ENCODE measurements at places on chromosomes 4 and X.

DNA sequence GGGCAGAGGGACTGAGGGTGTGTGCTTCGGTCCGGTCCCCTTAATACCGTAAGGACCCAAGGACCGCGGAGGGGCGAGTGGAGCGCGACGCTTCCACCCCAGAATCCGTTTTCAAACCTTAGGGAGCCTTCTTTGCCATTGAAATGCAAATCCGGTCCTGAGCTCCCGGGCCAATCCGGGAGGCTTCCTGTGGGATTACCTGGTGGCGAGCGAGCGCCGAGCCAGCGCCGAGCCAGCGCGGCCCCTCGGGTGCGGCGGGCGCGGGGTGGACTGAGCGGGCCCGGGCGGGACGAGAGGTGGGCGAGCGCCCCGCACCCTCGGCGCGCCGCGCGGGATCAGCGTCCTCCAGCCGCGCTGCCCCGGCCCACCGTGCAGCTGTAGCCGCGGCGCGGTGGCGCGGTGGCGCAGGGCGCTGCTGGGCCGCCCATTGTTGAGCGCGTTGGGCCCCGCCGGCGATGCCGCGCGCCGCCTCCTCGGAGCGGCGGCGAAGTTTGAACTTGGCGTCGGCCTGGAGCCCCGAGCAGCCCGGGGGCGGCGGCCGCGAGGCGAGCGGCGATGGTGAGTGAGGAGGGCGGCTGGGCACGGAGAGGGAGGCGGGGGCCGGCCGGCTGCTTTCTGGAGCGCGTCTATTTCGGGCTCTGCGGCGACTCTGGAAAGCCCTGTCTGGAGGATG, 208.7 kb downstream of the SOWAHB start:
- DNase-seq: peak; percentile 84

DNA sequence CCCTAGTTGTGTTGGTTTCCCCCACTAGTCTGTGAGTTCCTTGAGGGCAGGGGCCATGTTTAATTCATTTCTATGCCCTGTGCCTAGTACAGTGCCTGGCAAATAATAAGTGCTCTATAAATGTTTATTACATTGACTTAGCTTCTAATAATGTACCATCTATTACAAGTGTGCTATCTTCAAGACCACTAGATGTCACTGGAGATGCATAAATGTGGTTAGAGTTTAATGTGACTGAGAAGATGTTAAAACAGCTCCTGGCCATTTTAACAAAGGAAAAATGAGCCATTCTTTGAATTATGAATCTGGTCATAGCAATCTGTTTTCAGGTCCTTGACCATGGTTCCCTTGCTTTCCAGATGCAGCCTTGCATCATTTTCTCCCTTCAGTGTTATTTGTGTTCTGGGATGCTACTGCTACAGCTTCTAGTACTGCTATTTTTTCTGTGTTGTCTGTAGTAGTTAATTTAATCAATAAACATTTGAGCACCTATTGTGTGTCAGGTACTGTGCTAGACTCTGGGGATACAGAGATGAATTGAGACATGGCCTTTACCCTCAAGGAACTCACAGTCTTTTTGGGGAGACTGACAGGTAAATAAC, 43.2 kb downstream of the SLC9A6 start:
- DNase-seq: peak; percentile 73

GRCh38 chr4:8319731-8320385, 50.3 kb downstream of the HTRA3 start:
- DNase-seq: no peak

GRCh38 chr4:4849106-4849505, 10.4 kb upstream of the MSX1 start:
- no peak for DNase-seq

GRCh38 chr4:4428966-4429875, 42.3 kb downstream of the NSG1 start:
- no peak for DNase-seq

DNA sequence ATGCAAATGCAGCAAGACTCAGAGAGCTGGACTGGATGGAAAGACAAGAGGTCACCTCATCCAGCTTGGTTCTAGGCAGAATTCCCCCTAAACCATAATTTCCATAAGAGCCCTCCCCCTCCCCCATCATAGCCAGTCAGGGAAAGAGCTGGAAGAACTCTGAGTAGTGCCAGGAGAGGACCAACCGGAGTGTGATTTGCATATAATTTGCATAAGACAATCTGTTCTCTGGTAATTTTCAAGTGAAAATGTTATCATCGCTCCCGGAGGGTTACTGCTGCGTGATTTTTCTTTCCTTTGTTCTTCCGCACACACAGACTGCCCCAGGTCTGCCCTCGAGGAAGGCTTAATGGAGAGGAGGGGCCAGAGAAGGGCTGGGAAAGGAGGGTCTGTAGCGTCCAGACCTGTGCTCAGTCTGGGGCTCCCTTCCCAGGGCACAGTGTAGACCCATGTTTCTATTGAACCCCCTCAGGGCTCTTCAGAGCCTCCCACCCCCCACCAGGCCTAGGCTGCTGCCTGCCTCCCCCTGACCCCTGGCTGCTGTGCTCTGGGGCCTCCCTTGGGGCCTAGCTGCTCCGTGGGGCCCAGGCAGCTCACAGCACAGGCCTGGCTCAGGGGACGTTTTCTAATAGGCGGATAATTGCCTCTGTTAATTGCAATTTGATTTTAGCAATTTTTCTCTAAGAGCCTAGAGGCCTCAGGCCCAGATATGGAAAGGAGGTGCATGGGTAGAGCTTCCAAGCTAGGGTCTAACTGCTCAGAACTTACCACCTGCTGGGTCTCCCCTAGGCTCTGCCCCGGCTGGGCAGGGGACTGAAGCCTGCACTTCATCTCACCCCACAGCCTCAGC, 90.4 kb upstream of the PJA1 start:
- peak; percentile 35 for DNase-seq

DNA sequence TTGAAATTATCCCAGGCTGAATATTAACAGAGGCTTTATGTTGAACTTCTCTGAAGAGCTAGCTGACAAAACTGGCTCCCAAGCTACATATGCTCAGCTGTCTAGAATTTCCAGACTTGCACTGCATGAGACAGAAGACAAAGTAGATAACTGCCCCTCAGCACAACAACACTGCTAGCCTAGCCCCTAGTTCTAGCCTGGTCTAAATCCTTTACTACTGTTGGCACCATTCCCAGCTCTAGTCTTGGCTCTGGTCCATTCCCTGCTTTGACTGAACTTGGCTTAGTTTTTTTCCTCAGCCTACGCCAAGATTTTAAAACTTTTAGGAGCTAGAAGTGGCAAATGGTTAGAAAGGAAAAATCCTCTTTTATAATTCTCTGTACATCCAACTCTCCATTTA, 7.6 kb upstream of the OPHN1 start:
- DNase-seq: peak; percentile 74

DNA sequence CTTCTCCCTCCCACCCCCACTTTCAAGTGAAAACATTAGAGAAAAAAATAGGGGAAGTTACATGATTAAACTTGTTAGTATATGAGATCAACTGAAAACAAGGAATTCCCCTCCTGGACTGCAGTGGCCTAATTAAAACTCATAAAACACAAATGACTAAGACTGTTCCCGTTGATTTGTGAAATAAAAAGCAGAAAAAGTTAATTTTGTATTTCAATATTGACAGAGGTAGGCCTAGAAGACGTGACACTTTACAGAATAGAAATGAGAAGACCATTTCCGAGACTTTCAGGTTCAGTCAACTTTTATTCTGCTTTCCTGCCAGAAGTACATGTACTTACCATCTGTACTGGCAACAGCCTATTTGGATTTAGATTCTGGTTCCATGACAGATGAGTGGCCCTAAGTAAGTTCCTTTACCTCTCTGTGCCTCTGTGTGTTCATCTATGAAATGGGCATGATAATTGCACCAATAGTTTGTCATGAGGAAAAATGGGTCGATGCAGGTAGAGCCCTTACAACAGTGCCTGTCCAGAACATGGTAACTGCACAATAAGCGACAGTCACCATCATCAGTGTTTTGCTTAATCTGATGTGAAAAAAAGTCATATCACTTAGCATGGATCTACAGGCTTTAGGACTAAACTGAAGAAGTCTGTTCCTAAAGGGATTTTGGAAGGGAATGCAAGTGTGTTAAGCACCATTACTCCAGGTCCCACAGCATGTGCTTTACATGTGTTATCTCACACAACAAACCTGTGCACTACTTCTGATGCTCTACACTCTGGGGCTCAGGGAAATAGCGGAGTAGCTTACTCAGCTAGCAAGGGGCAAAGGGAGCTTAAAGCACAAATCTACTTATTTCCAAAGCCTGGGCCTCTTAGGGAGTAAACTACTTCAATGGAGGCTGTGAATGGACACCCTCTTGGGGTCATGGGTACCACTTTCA, 562.3 kb upstream of the DIPK2B start:
- DNase-seq: no peak

DNA sequence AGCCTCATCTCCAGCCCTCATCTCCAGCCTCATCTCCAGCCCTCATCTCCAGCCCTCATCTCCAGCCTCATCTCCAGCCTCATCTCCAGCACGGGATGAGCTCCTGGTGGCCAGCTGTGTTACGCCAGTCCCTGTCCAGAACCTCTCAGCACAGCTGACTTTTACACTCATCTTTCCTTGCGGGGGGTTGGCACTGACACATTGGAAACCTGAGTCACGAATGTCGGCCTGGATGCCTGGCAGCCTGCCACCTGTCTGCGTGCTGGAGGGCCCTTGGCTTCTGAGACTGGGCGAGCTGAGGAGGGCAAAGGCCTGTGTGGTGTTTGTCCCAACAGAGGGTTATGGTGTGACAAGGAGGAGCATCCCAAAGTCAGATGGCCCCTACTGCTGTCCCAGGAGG, 66.1 kb upstream of the HGFAC start:
- DNase-seq: no peak

DNA sequence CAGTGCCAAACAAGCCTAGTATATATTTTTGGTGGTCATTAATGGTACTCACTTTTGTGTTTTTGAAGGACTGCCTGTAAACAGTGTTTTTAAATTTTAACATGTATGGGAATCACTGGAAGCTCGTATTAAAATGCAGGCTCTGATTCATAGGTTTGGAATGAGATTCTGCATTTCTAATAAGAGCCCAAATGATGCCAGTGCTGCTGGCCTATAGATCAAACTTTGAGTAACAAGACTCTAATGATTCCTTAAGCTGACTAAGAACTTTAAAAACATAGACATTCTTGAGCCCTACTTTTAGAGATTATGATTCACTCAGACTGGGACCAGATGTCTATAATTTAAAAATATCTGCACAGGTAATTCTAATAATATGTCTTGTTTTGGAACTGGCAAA, 823.2 kb upstream of the LCORL start:
- DNase-seq: no peak

GRCh38 chrX:130631011-130631410, 229.2 kb downstream of the RBMX2 start:
- DNase-seq: no peak

GRCh38 chr4:169573889-169574288, 38.5 kb downstream of the NEK1 start:
- no peak for DNase-seq

GRCh38 chr4:24867766-24868296, 45.0 kb downstream of the CCDC149 start:
- no peak for DNase-seq

GRCh38 chr4:87530868-87531267, 1.7 kb upstream of the SPARCL1 start:
- peak; percentile 47 for DNase-seq

GRCh38 chr4:150010525-150011126, 67.6 kb upstream of the DCLK2 start:
- DNase-seq: peak; percentile 85

DNA sequence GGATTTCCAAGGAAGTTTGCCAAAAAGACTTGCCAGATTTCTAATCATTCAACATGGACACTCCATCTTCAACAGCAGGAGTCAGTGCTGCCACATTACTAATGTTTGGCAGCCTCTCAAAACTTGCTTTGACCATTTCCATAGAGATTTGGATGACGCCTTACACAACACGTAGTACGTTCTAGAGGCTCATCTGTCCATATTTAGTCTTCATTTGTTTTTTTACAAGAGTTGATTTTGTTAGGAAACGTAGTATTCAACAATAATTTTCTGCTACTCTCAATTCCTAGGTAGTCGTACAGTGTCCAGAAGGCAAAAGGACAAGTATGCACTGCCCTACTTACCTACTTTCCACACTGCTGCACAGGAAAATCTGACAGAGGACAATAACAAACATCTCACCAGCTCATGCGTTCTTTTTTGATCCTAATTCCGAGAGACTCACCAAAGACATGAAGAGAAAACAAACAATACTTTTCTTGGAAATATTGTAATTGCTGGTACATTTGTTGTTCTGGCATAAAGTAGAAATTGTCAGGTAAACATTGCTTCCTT, 117.3 kb downstream of the SNCA start:
- peak; percentile 56 for DNase-seq

- DNase-seq: no peak
These were observed 20.1 kb downstream of the NOCT start for GRCh38 chr4:139035650-139036049.

DNA sequence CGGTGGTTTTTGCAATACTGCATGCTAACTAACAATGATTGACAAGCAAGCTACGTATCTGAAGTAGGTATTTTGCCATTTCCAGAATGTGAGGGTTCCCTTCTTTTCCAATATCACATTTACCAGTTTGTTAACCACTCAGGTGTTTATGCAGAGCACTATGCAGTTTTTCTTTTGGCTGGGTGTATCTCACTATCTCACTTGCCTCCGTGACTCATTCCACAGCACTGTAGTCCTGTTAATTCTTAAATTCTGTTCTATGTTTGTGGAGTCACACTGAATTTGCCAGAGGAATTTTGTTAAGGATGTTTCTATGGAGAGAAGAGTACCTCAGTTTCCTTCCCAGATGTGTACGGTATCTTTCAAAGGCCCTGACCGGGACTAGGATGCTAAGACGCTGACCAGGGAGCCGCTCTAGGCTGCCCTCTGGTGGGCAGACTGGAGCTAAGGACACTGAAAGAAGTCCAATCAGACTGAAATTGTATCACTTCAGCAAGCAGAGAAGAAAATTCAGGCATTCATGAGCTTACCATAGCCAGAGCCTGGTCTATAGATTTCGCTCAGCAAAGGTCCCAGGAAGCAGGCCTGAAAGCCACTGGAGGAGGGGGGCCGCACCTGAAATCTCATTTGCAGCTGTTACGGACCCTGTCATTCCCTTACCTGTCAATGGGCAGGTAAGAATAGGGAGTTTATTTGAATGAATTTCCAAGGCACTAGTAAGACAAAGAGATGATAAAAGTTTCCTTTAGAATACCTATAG, 388.4 kb upstream of the SPOCK3 start:
- peak; percentile 78 for DNase-seq

DNA sequence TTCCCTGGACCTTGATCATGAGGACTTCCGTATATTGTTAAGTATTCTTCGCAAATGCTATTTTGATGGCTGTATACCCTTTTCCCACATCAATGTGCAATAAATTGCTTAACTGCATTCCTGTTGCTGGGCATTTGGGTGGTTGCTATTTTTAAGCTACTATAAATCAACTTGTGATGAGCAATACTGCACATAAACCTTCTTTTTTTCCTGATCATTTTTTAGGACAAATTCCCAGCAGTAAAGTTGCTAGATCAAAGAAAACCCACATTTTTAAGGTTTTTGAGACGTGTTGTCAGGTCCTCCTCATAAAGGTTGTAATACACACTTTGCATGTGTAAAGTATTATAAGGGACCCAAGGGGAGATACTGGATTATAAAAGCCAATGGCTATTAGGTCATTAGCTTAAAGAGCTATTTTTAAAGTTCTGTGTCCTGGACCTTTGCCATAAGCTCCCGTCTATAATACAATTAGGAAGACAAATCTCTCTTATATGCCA, 35.6 kb downstream of the LIMCH1 start:
- no peak for DNase-seq

GRCh38 chrX:128439159-128439558, 387.0 kb upstream of the ACTRT1 start:
- DNase-seq: no peak

Data from eye (tissue), 1 donor.